ENCODE measurements at places on chromosomes 4 and X.

GRCh38 chrX:136812286-136812685 lies 31.6 kb upstream of the ARHGEF6 start:
- no peak for DNase-seq

GRCh38 chr4:117385526-117385925 lies 300.1 kb upstream of the TRAM1L1 start:
- DNase-seq = no peak

GRCh38 chrX:152960115-152960514 lies 33.8 kb downstream of the PNMA5 start:
- DNase-seq = no peak

GRCh38 chr4:8843597-8843996 lies 28.0 kb downstream of the HMX1 start:
- DNase-seq = no peak

DNA sequence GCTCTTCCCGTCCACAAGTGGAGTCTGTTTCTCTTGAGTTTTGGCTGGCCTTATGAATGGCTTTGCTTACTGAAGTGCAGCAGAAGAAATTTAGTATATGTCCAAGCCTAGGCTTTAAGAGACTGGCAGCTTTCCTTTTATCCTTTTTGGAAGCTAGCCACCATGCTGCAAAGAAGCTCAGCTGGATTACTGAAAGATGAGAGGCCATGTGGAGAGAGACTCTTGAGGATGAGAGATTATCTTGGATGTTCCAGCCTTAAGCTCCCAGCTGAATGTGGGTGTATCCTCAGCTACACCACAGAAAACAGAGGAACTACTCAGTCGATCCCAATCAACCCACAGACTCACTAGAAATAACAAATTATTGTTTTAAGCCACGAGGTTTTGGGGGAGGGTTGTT lies 12.5 kb downstream of the CCNG2 start:
- DNase-seq = no peak

DNA sequence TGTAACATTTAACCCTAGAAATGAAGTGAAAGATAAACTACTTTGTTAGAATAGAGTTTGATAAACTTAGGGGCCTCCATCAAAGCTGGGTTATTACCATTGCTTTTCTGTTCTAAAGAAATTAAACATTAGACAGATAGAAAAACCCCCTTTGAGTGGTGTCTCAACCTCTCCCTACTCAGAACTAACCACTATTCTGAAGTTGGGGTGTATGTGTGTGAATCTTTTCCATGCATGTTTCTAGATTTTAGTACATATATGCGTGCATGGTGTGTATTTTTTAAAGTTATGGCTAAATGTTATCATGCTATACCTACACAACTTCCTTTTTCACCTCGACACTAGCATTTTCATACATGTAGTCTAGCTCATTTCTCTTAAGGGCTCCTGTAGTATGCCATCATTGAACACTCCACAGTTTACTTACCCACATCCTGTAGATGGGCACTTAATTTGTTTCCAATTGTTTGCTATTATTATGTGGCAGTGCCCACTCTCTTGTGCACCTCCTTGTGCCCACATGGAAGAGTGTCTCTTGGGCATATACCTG lies 25.7 kb downstream of the GEMIN8 start:
- DNase-seq = no peak

GRCh38 chr4:85086721-85087120 lies 120.2 kb upstream of the WDFY3 start:
- DNase-seq = no peak

- DNase-seq = no peak
These were observed 39.6 kb downstream of the DDX60L start for GRCh38 chr4:168440442-168441264.

DNA sequence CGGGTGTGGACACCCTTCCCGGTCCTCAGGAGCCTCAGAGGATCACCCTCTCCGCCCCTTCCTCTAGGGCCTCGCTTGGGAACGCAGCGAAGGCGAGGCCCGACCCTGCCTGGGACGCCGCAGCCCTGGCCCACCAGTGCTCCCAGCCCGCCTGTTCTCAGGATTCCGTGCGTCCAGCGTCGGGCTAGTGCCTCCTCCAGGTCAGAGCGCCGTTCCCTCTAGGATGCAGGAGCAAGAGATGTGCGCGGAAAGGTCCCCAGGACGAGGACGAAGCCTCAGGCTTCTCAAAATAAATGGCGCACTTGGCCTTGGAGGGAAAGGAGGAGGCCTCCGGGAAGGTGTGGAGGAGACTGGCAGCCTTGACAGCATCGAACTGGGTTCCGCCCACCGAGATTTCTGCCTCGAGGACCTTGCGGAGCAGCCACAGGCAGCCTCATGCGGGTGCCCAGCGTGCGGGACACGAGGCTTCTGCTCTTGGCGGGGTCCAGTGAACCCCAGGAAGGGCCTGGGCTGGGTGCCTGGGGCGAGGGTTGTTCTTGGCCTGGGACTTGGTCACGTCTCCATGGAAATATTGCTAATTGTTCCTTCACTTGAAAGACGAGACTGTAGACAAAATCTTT lies 35.1 kb downstream of the PITX2 start:
- DNase-seq = no peak

DNA sequence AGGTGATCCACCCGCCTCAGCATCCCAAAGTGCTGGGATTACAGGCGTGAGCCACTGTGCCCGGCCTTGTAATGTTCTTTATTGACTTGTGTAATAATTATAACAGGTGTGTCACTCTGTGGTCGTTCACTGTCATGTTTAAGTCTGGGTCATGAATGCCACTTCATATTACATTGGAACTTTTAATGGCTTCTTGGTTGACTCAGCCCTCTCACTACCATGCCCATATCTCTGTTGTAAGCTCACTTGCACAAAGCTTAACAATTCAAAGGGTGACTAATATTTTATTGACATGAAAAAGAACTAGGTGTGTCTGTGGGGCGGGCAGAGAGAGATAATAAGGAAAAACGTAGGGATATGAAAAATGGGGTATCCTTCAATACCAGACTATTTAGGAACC lies 639.7 kb upstream of the ACTRT1 start:
- DNase-seq = no peak

- no peak for DNase-seq
These were observed 246.5 kb upstream of the HS3ST1 start for GRCh38 chr4:11675051-11675800.

GRCh38 chr4:138401334-138401733 lies 159.2 kb upstream of the SLC7A11 start:
- DNase-seq = no peak

DNA sequence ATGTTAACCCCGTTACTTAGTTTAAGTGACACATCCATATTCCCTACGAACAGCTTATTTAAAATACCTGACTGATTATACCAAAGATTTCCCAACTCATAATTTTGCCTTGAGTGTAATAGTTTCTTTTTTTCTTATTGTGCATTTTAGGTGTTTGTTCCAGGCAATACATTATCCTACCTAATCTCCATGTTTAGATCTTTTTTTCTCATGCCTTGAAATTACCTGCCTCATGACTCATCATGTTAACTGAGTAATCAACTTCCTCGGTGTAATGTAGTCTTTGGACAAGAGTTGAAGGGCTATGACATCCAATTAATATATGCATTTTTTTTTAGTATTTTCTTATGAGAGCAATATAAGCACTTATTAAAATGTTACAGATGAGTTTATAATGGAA lies 228.7 kb upstream of the ANKRD50 start:
- DNase-seq = no peak

- no peak for DNase-seq
These were observed 188.4 kb upstream of the CLNK start for GRCh38 chr4:10872833-10873517.

DNA sequence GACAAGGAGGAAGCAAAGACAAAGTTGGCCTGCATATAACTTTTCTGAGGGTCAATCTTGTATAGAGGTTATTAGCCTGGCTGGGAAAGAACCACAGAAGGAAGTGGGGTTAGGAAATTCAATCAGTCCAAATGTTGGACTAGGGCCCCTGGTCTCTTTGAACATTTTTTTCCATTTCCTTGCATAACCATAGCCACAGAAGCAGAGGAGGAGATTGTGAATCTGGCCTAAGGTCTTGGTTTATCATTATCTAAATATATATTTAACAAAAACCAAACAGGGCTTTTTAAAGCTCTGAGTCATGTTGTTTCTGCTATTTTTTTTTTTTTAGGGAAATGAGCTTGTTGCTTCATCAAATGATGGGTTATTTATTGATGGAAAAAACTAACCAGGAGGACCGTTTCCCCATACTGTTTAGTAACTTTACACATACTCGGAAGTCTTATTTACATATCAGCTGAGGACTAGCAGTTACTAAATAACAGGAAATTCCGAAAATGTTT lies 97.7 kb upstream of the ACSL4 start:
- no peak for DNase-seq

GRCh38 chr4:174396599-174397110 lies 112.9 kb downstream of the CEP44 start:
- DNase-seq = no peak

DNA sequence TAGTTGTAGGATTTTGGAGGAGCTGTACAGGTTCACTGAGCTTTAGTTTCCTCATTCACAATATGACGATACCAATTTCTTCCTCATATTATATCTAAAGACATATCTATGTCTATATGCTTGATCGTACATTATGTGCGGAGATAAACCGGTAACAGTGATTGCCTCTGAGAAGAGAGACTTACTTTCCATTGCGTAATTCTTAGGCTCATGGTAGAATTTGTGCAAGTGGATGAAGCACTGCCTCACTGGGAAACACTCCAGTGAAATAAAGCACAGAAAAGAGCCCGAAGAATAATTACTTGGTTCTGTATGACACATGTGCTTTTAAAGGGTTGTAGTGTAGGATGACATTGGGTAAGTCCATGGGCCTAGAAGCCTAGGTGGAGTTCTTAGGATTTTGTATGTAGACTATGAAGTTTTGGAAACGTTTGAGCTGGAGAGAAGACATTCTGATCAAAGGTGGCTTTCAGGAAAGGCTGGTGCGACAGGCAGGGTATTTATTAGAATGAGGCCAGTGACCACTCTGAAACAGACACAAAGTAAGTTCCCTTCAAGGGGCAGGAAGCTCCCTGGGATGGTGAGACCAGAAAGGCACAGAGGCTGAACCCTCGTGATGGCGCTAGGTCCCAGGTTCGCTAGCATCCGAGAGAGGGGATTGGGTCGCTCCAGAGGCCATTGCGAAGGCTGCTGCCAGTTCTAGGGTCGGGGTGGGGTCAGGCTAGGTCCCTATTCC lies 649 bp upstream of the VBP1 start:
- no peak for DNase-seq

GRCh38 chrX:151711787-151712186 lies 4.0 kb upstream of the FATE1 start:
- no peak for DNase-seq

- DNase-seq = no peak
These were observed 838.1 kb upstream of the AGA start for GRCh38 chr4:178280362-178280761.

- no peak for DNase-seq
These were observed 269.7 kb downstream of the HS3ST1 start for GRCh38 chr4:11158971-11159370.

Measured in CD4-positive, alpha-beta T cell treated with Interleukin-2 at 100 ng/mL for 4 hours (primary cell).